ENCODE measurements at places on chromosomes 4 and X.

GRCh38 chr4:572594-572993 lies 3.5 kb downstream of the TMEM271 start:
- DNase-seq: no peak

- no peak for DNase-seq
Measured at GRCh38 chrX:150253959-150254620, 109.0 kb upstream of the MAMLD1 start.

- DNase-seq: no peak
Measured at GRCh38 chrX:16999275-16999674, 52.8 kb downstream of the REPS2 start.

- no peak for DNase-seq
Measured at GRCh38 chr4:175772170-175772705, 39.8 kb downstream of the GPM6A start.

GRCh38 chrX:77519765-77520164 lies 72.6 kb downstream of the FGF16 start:
- DNase-seq: no peak

- no peak for DNase-seq
Measured at GRCh38 chr4:122895336-122895995, 26.9 kb downstream of the NUDT6 start.

DNA sequence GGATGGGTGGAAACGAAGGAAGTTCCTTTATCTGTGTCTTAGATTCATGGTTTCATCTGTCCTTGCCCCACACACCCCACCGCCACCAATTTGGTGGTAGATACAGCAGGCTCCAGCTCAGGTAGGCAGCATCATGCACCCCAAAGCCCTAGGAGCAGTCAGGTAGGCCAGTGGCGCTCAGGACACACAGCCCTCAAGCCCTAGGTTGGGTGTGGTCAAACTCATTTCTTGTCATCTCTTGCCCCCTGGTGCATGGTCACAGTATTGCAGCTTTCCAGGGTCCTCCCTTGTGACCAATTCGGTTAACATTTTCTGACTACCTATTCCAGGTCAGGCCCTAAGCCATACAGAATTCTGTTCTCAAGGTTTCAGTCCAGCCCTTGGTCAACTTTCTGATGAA lies 14.5 kb upstream of the PRRG3 start:
- DNase-seq: no peak

GRCh38 chr4:55184600-55185523 lies 59.5 kb upstream of the KDR start:
- DNase-seq: no peak

GRCh38 chr4:6703786-6704185 lies 5.9 kb downstream of the MRFAP1L1 start:
- DNase-seq: no peak

DNA sequence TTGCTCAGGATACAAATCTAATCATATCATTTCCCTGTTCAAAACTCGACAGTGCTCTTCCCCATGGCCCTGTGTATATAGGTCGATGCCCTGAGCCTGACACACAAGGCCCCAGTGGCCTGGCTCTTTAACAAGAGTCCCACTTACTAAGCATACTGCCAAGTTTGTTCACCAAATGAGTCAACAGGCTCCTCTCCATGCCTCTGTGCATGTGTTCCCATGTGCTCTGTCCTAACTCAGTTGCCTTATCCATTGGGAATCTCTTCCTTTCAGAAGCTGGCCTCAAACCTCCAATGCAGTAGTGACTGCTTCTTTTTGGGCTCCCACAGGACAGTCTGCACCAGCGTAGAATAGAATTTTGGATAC lies 18.9 kb upstream of the CXCR3 start:
- DNase-seq: no peak

- no peak for DNase-seq
Measured at GRCh38 chr4:152106781-152107321, 346.0 kb upstream of the GATB start.

- DNase-seq: no peak
Measured at GRCh38 chr4:45317276-45317675, 590.9 kb upstream of the GNPDA2 start.

GRCh38 chrX:68203211-68203610 lies 230.1 kb downstream of the OPHN1 start:
- no peak for DNase-seq

GRCh38 chr4:95547715-95548471 lies 880 bp downstream of the UNC5C start:
- DNase-seq: no peak

DNA sequence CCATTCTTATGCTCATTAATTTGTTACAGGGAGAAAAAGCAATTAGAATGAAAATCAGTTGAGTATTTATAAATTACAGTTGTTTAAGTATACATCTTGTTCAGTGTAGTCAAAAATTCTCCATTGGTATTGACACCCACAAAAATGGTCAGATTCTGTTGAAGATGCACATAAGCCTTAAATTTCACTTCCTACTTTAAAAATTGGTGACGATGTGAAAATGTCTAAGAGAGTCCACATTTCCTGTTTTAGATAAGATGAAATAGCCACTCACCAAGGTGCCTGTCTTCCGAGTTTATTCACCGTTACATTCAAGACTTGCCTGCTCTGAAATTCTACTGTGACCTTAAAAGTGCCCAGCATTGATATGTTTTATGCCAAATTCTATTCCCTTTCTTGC lies 93.6 kb downstream of the GPR143 start:
- no peak for DNase-seq

GRCh38 chrX:16822723-16823122 lies 36.5 kb downstream of the TXLNG start:
- no peak for DNase-seq

- no peak for DNase-seq
Measured at GRCh38 chrX:105821471-105822121, 743 bp upstream of the NRK start.

DNA sequence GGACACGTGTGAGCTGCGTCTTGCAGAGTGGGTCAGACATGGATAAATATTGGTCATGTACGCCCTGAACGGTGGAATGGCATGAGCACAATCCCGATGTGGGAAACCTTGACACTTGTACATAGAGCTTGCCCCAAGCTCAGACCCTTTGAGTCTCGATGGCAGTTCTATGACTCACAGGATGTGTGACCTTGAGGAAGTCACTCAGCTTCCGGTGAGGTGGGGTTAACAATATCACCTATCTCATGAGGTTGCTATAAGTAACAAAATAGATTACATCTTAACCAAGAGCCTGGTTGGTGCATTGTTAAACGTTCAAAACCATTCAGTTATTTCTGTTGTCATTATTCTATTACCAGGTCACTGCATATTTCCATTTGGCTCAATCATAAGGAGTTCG lies 109.1 kb upstream of the TBL1X start:
- DNase-seq: no peak

- no peak for DNase-seq
Measured at GRCh38 chrX:155028877-155029291, 2.2 kb downstream of the FUNDC2 start.

- DNase-seq: no peak
Measured at GRCh38 chr4:126592088-126592487, 1040.7 kb upstream of the INTU start.

DNA sequence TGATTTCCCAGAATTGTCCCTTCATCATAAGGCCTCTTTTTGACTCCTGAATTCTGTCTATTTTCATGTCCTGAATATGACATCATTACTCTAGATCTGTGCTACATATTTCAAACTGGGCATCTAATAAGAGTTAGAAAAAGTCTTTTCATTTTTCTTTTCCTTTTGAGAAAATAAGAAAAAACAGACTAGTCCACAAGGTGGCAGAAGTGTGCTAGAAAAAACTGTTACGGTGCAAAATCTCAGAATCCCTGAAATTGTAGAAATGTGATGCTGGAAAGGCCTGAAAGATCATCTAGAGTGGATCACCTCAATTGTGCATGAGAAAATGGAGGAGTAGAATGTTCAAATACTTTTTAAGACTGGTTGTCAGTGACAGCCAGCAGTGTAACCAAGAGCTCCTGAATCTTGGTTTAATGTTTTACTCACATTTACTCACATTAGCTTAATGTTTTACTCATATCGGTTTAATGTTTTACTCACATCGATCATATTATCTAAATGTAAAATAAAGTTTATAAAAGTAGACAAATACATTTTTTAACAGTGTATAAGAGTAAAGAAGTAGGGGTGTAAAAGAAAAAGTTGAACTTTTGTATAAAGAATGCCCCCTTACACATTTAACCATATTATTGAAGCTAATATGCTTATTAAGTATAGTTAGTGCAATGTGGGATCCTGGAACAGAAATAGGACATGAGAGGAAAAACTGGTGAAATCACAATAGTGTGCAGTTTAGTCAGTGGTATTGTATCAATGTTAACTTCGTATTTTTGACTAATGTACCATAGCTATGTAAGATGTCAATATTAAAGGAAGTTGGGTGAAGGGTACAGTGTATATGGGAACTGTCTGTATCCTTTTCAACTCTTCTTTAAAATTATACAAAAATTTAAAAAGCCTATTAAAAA lies 15.2 kb downstream of the ASB11 start:
- DNase-seq: no peak

DNA sequence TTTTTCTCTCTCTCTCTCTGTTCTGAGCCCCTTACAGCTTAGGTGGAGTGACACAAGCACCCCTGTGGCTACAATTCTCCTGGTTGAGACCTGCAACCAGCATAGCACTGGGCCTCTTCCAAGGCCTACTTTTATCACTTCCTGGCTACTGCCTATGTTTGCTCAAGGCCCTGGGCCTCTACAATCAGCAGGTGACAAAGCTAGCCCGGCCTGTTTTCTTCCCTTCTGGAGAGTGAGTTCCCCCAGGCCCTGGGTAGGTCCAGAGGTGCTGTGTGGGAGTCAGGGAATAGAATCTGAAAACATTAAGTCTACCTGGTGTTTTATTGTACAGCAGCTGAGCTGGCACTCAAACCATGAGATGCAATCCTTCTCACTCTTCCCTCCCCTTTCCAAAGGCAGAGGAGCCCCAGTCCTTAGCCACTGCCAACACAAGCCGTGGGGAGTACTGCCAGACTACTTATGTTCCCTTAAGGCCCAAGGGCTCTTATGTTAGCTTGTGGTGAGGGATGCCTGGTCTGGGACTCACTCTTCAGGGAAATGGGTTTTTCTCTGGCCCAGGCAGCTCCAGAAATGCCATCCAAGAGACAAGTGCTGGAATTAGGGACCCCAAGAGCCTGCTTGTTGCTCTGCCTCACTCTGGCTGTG lies 23.8 kb upstream of the MAGEC3 start:
- DNase-seq: no peak

DNA sequence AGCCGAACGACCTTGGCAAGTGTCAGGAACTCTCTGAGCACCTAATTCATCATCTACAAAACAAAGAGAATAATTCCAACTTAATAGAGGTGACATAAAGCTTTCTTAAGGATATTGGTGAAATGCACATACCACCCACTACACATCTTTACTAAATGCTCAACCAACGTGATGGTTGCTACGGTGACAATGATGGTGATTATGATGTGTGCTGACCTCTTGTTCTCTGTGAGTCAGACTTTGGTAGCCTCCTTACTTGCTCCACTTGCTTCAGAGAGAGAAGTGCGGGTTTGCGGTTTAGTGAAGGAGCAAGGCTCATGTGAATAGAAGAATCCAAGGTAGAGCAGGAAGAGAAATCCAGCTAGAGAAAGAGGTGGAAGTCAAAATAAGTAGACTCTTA lies 52.8 kb upstream of the CLNK start:
- no peak for DNase-seq

GRCh38 chrX:1418901-1419544 lies 27.1 kb upstream of the SLC25A6 start:
- no peak for DNase-seq

GRCh38 chrX:134520860-134521390 lies 61.0 kb downstream of the HPRT1 start:
- no peak for DNase-seq

DNA sequence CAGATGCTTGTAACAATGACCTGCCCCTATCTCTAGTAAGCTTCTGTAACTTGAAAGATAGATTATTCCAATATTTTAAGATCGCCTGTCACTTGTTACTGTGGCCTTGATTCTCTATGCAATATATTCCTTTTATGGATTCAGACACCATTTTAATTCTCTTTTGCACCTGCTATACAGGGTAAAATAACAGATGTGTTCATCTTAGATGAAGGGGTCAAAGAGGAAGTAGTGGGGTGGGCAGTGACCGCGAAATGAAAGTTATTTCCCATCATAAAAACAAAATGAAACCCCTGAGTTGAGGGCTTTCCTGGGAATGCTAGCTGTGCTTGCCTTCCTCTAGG lies 175.9 kb downstream of the TSPAN5 start:
- no peak for DNase-seq

- DNase-seq: no peak
Measured at GRCh38 chr4:8189551-8190466, 9.3 kb upstream of the SH3TC1 start.

- DNase-seq: no peak
Measured at GRCh38 chrX:133444952-133445831, 29.9 kb upstream of the GPC4 start.

DNA sequence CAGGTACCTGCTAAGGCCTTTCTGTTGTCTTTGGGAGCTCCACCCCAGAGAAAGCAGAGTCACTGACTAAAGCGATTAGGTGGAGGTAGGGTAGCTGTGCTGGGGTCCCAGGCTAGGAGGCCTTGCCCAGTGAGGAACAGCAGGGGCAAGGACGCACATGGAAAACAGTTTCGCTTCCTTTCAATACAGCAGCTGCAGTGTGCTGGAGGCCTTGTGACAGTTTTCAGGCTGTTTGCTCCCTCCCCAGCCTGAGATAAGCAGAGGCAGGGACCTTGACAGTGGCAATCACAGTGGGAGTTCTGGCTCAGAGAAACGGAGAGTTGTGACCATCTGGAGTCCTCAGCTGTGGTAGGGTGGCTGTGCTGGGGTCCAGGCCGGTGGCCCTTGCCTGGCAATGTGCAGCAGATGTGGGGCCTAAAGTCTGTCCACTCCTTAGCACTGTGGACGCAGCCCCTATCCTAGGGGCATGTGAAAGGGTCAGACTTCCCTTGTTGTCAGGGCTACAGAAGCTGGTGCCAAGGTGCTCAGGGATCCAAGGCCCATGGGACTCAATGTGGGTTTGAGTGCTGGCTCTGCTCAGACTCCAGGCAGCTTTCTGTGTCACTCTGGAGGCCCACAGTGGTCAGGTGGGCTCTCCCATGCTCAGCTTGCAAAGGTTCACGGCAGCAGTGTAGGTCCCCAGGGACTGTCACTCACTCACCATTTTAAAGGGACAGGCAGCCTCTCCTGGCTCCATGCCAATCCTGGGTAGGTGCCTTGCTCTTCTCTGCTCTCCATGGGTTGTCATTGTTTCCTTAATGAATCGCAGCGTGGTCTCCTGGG lies 534.9 kb upstream of the FMR1 start:
- no peak for DNase-seq

Measured in stimulated activated CD8-positive, alpha-beta memory T cell treated with anti-CD3 and anti-CD28 coated beads, Interleukin-4, amount 100 ng/mL, for 4 hours (primary cell).